ENCODE measurements at places on chromosomes 16 and 17.

- peak; percentile 79 for DNase-seq
Measured at GRCh38 chr16:78461496-78462287, 362.2 kb downstream of the WWOX start.

- DNase-seq: no peak
Measured at GRCh38 chr17:77830816-77831473, 127.6 kb upstream of the TNRC6C start.

DNA sequence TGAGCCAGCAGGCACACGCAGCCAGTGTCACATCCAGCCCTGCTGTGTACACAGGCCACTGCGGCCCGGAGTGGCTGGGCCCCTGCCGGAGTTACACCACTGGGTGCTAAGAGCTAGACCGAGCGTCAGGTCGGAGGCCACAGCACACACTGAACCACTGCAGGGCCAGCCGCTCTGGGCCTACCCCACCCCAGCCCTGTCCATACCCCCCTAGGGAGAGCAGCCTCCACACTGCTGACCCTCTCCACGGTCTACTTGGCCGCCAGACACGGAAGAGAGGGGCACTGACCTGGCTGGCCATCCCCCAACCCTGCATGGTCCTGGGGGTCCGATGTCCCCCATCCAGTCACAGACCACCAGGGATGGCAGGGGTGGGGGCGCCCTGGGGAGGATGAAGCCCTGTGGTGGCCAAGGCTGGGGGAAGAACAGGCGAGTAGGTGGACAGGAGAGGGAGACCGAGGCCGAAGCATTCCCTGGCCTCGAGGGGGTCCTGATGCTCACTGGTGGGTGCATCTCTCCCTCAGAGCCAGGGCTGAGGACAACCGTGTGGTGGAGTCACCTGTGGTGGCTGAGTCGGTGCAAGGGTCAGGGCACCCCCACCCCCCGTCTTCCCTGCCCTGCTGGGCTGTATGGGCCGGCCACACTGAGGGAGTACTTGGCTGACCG is 34.9 kb upstream of the ZC3H18 start:
- DNase-seq: no peak

DNA sequence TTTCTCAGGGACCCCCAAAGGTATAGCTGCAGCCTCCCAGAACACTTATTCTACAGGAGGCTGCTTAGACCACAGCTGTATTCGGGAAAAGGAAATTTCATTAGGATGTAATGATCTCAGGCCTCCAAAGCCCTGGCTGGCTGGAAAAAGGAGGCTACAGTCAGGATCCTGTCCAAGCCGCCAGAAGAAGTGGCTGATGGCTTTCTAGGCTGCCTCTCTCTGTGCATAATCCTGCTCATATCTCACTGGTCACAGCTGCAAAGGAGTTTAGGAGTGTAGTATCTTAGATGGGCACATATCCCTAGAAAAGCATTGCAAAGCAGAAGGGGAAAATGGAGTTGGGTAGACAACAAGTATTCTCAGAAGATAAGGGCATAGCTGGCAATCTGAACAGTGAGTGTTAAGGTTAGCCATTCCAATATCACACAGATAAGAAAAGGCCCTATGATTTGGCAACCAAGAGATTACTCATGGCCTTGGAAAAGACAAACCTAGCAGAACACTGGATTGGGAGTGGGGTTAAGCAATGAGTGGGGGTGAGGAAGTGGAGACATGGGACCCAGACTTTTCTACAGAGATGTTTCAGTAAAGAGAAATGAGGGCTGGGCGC is 26.0 kb upstream of the PRKCA start:
- no peak for DNase-seq

GRCh38 chr17:39231591-39232551 is 6.1 kb upstream of the STAC2 start:
- peak; percentile 35 for DNase-seq

- DNase-seq: no peak
Measured at GRCh38 chr17:3929181-3929580, 12.9 kb upstream of the P2RX1 start.

DNA sequence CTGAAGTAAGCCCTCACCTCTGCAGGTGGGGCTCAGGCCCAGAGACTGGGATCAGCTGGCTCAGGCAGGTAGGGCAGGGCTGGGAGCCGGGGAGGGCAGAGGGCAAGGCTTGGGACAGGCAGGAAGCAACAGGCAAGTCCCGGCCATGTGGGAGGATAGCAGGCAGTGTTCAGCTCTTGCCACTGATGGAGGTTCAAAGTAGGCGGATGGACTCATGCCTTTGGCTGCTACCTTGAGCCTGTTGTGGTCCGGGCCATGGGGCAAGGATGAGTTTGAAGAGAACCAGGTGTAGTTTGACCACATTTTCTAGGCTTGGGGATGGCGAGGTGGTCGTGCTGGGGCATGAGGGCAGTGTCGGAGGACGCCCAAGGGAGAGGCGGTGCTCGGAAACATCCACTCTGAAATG is 2.7 kb downstream of the PRCD start:
- DNase-seq: no peak

GRCh38 chr16:28011971-28012445 is 51.5 kb downstream of the GSG1L start:
- no peak for DNase-seq

GRCh38 chr17:2957631-2958286 is 105.6 kb downstream of the OR1D5 start:
- no peak for DNase-seq

DNA sequence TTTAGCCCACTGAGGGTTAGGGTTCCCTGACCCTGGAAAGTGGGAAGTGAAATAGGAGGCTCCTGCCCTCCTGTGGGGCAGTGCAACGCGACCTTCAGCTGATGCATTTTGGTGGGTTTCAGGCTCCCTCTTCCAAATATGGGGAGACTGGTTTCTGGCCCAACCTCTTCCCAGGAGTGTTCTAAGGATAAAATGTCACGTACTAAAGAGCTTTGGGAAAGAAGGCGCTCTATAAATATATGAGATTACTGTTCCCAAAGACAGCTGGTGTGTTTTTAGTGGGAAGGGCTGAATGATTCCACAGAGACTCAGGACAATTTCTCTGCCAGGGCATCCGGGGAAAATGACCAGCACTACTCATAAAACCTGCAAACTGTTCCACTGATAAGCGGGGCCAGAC is 9.8 kb downstream of the SLC35B1 start:
- no peak for DNase-seq

DNA sequence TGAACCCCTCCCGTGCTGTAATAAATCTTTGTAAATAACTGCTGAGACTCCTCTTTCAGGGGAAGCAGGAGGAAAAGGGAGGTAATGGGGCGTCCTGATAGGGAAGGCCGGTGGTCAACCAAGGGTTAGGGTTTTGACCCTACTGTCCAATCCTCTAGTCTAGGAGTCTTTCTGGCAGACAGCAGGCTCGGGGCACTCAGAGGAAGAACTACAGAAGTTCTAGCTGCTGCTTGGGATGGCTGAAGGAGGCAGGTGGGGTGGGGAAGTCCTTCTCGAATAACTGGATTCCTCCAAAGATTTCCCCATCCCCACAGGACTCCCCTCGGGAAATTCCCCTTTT is 387 bp upstream of the STARD3 start:
- no peak for DNase-seq

DNA sequence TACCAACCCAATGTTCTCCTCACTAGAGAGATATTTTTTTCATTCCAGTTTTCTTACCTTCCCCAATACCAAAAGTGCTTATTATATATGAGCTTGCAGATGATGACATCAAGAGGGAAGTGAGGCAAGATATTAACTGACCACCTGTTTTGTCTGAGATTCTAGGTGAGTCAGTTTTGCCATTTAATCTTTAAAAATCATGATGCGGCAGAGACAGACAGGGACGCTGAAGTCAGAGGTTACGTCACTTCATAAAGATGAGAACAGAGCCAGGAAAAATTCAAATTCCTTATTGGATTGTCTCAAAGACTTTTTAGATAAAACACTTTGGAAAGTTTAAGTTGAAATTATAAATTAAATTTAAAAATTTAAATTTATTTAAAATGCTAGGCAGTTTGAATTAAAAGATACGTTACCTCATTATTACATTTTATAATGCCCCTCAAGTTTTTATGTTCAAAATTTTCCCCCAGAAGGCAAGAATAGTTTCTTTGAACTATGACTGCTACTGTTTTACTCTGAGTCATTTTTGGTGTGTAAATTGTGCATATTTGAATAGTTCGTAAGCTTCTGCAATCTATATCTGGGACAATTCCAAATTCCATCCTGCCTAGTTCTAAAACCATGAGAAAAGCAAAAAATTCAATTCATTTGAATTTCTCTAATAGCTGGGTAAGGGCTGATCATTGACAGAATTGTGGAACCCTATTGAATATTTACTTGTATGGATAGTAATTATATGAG is 839.6 kb upstream of the GOT2 start:
- DNase-seq: no peak

GRCh38 chr16:31134625-31135534 is 647 bp downstream of the PRSS8 start:
- peak; percentile 80 for DNase-seq

GRCh38 chr17:78359321-78359996 is 418 bp downstream of the SOCS3 start:
- DNase-seq: peak; percentile 42

DNA sequence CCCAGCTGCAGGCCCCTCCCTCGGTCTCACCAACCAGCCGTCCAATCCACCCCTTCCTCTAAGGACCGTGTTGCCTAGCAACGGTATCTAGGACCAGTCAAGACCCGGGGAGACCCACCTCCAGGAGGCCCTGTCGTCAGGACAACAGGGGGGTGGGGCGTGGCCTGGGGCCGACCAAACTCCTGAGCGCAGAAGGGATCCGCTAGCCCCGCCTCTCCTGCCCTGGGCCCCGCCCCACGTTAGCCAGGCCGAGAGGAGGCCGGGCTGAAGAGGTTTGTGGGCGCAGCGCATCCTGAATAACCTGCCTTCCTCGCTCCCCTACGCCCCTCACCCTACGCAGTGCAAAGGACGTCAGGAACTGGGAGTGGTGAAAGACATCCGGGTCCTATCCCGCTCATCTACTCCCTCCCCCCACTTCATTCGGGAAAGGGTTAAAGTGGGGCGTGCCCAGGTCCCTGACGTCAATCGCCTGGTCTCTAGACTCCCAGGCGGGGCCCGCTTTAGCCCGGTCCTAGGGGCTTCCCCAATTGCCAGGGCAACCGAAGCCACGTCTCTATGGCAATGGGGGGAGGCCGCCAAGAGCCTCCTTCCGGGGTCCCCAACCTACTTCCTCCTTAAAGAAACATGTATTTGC is 14.7 kb downstream of the DLG4 start:
- peak; percentile 79 for DNase-seq

DNA sequence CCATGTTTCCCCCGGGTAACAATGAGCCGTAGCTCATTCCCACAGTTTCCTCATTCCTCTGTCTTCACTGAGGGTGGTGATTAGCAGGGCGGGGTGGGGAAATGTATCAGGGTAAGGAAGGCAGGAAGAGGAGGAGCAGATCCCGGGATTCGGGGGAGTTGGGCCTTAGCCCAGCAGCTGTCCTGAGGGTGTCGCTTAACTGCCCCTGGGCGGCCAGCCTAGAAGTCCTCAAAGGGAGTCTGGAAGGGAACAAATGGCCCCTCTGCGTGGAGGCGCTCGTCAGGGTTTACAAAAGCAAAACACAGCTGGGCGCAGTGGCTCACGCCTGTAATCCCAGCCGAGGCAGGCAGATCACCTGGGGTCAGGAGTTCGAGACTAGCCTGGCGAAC is 14.3 kb downstream of the MLYCD start:
- DNase-seq: no peak

DNA sequence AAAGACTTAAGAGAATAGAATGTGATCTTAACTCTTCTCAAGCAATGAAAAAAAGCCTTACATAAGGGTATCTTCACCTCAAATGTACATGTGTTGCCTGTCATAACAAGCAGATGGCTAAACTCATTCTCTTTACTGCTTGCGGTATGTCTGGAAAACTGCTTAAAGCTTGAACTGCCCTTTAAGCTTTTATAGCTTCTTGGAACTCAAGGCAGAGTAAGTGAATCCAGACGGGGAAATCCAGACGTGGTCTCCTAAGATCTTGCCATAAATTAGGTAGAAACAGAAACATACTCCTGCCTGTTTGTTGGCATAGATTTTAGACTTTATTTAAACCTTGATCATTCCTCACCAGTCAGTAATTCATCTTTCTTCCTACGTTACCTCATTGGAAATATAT is 19.6 kb downstream of the CLUAP1 start:
- DNase-seq: no peak

DNA sequence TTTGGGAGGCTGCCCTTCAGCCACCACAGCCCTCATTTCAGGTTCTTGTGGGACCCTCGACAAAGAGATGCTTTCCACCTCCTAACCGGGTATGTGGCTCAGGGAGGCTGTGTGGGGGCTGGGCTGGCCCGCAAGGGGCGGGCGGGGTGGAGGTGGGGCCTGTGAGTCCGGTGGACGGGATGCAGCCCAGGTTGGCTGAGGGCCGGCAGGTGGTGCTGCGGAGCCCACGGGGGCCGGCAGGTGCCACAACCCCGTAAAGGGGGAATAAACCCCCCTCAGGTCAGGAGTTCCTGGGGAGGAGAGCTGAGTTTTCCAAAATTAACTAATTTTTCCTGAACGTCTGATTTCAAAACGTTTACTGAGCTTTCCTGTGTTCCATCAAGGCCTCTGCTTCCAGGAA is 4.9 kb upstream of the CIAO3 start:
- DNase-seq: peak; percentile 48

- DNase-seq: no peak
Measured at GRCh38 chr17:62656446-62656845, 29.0 kb downstream of the MRC2 start.

DNA sequence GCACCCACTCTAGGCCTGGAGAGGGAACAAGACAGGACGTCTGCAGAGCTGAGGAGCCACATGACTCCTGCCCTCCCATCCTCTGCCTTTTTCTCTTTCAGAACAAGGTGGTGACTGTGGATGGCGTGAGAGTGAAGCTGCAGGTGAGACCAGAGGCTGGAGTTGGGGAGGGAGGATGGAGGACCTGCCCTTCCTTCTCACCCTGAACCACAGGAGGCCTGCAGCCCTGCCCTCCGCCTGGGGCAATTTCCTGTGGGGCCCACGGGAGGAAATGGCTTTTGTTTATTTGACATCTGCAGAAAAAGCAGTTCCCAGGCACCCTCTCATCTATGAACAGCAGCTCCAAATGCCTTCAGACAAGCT is 5.1 kb downstream of the RAB37 start:
- no peak for DNase-seq

DNA sequence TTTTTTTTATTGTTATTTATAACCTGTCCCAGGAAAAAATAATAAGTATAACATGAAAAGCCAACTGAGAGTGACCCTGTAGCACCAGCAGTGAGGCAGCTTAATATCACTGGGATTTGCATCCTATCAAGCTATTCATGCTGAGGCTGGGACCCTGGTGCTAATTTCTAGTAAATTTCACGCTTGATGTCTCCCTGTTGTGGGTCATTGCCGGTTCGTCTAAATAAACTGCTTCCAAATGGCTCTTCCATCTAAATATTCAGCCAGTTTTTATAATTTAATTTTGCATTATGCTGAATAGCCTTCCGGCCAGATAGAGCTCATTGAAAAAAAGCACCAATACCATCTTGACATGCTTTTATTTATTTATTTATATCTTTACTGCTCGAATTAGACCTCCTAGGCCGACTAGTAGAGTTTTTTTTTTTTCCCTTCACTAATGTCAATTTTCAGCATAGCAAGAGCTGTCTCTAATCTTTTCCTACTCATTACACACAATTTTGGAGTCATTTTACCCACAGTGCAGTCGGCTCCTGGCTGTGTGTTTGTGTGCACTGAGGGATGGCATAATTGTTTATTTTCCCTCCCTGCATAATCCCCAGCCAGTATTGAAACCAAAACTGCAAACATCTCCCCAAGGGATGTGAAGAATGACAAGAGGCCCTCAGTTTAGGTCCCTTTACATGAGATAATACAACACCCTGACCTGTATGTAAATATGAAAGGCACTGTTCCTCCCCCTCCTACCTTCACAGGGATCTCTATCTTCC is 168.8 kb downstream of the AATF start:
- peak; percentile 52 for DNase-seq

- DNase-seq: no peak
Measured at GRCh38 chr16:23856251-23856709, 20.5 kb downstream of the PRKCB start.

- DNase-seq: no peak
Measured at GRCh38 chr16:46702030-46702429, 12.6 kb downstream of the ORC6 start.

All from thyroid gland (tissue), 4 donors.